Activated CD8-positive, alpha-beta memory T cell treated with anti-CD3 and anti-CD28 coated beads, Interleukin-2, amount 50 U/mL, for 48 hours (primary cell): ENCODE measurements at places on chromosomes 2 and 18.

GRCh38 chr2:141068053-141068682, 1062.6 kb downstream of the LRP1B start:
- no peak for DNase-seq

DNA sequence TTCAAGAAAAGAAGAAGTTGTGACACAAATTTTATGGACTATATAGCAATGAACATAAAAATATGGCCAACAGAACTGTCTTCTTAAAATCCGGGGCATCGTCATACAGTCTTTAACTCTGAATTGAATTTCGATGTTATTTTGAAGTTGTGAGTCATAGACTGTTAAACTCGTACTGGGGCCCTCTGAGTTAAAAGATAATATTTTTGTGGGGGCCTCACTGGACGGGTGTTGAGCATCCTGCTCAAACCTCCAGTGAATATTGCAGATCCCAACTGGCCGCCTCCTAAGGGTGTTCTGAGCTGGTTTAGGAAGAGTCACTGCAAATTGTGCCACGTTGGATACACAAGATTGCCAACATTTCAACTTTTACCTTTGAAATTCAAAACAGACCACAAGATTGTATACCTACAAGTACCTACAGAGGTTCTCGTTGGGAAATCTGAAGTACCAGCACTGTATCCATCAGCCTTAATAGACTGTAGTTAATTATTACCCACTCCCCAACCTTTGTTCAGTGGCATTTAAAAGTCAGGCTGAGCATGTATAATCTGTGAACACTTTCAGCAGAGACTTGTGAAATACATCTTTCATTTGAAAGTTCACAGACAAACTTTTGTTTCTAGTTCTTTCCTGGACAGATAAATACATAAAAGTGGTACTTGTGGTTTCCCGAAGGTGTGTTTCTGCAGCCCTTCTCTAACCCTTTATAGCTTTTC, 27.8 kb downstream of the KLHL23 start:
- no peak for DNase-seq

- DNase-seq, result no peak
These were observed 105.9 kb downstream of the AGAP1 start for GRCh38 chr2:235599596-235600338.

DNA sequence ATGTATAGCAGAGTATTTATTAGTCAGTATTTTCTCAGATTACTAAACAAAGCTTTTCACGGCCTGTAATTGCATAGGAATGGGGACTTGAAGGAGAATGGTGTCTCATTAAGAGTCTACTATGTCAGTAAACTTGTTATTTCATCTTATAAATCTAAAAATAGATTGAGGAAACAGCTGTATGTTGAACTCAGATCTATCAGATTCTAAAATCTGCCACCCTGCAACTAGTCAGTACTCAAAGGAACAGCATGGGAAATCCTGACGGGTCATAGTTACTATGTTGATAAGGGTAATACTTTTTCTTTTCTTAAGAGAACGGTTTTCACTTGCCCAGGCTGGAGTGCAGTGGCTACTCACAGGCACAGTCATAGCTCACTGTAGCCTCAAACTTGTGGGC, 70.2 kb upstream of the EMILIN2 start:
- no peak for DNase-seq

DNA sequence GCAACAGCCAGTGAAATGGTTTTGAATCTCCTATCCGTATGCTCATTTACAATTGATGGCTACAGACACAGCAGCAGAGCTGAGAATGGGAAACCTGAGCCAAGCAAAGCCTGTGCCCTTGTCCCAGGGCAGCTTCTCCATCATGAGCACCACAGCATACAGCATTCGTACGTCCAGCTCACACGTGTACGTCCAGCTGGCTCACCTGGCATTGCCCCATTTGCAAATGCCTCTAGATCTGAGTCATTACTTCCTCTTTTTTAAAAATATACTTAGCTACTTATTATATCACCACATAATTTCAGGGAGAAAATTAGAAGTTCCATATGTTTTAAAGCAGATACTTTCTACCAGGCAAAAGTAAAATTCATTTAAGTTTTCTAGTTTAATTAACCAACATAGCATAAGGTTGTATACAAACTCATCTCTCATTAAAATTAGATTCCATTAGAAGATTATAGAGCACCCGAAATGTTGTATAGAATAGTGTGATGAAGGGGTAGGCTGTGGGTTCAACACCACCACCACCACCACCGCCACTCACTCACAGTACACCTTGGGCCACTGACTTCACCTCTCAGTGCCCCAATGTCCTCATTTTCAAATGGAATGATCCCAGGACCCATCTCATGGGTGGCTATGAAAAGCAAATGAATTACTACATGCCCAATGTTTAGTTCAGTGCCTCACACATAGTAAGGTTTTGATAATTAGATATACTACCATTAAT, 31.4 kb upstream of the TMEM177 start:
- DNase-seq, result no peak

DNA sequence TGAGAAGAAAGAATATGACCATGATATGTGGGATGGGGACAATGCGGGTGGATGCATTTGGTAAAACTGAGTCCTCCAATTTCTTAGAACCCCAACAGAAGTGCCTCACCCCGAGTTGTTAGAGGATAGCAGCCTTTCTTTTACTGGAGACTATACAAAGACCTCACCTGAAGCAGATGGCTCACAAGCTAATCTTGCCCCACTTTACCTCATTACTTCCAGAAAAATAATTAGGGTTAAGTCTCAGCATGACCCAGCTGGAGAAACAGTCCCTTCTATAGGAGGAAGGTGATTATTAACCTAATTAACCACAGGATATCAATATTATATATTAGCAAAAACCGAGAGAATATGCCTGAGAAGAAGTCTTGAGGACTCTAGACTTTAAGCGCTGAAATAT, 128.4 kb downstream of the PDE1A start:
- DNase-seq, result no peak

GRCh38 chr2:76584474-76584873, 873.8 kb upstream of the GCFC2 start:
- no peak for DNase-seq

DNA sequence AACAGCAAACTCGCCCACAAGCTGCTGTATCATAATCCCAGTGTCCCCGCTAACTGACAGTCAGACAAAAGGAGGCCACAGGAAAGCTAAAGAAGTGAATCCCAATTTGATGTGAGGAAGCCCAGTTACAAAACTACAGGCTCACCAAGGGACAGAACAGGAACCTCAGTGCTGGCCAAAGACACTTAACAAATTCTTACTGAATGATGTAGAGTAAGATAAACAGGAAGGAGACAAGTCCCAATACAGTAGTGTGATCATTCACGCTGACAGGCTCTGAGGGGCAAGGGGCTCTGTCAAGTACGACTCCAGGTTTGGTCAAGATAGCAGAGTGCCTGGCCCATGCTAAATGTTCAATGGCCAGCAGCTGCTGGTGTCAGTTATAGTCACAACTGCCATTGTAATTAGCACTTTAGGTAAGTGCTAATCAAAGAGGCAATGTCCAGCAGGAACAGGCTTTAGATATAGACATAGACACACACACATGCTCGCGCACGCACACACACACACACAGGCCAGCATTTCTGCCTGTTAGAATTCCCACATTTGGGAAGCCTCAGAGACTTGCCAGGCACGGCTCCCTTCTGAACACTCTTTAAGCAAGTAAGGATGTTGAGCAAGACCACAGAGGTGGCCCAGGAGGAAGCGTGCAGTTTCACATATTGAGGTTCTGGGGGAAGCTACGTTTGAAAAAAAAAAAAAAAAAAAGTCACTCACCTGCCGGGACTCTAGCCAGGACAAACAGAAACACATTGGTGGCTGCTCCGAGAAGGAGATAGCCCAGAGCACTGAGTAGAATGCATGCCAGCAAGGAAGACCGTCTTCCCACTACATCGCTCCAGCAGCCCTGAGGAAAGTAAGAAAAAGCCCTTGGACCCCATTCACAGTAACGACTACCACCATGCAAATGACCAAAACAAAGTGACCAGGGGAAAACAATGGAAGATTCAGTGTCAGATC, 35.4 kb upstream of the TMEM182 start:
- no peak for DNase-seq

GRCh38 chr2:64707276-64707675, 53.6 kb upstream of the SERTAD2 start:
- DNase-seq, result no peak

GRCh38 chr2:240329778-240330177, 105.7 kb upstream of the GPC1 start:
- no peak for DNase-seq

DNA sequence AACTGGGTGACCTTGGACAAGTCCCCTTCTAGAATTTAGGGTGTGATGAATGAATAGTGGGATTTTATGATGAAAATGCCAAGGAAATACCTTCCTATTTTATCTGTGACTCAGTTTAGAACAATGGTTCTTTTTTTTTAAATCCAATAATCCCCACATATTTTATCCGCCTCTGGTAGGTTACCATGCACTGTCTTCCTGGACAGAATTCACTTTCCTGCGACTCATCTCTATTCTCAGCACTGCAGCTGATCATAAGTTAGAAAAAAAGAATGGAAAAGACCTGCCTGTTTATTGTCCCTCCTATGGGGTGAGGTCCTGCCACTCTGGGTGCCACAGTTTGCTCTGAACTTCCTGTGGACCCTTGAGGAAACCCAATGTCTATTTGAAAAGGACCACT, 73.1 kb downstream of the IRS1 start:
- no peak for DNase-seq

- no peak for DNase-seq
These were observed 4.7 kb downstream of the MYT1L start for GRCh38 chr2:2326068-2327040.

- DNase-seq, result no peak
These were observed 32.4 kb upstream of the ITPRID2 start for GRCh38 chr2:181859123-181859522.

- no peak for DNase-seq
These were observed 202.5 kb downstream of the SLC39A10 start for GRCh38 chr2:195859513-195859912.

- peak; percentile 51 for DNase-seq
These were observed 422.1 kb downstream of the PARD3B start for GRCh38 chr2:204967199-204967960.

GRCh38 chr18:45844938-45845337, 19.5 kb downstream of the SIGLEC15 start:
- DNase-seq, result no peak

- no peak for DNase-seq
These were observed 4.6 kb downstream of the ARL5A start for GRCh38 chr2:151823651-151824050.

DNA sequence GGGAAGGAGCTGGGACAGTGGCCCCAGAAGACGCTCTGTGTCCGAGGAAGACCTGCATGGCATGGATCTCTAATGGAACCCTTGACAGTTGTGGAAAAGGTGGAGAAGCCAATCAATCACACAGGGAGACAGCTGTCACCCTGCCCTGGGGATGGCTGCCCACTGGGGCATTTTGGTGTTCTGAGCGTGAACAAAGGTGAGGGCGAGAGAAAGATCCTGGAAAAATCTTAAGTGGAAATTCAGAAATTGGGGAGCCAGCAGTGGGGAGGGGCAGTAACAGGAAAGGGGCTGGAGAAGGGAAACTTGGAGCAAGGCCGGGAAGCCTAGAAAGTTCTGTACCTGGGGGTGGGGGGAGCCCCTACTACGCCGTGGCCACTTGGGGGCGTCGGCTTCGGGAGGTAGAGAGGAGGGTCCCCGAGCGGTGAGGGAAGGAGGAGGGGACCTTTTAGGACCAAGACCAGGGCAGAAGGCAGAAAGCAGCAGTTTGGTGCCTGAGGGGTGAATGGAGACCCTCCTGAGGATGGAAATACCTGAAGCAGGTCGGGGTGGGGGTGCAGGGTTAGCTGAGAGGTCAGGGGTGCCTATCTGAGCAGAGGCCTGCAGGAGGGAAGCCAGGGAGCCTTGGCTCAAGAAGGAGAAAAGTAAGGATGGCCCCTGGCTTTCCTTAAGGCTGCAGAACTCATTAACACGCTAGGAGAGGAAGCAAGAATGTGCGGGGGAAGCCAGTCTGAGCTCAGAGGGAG, 30.0 kb downstream of the NGEF start:
- no peak for DNase-seq

DNA sequence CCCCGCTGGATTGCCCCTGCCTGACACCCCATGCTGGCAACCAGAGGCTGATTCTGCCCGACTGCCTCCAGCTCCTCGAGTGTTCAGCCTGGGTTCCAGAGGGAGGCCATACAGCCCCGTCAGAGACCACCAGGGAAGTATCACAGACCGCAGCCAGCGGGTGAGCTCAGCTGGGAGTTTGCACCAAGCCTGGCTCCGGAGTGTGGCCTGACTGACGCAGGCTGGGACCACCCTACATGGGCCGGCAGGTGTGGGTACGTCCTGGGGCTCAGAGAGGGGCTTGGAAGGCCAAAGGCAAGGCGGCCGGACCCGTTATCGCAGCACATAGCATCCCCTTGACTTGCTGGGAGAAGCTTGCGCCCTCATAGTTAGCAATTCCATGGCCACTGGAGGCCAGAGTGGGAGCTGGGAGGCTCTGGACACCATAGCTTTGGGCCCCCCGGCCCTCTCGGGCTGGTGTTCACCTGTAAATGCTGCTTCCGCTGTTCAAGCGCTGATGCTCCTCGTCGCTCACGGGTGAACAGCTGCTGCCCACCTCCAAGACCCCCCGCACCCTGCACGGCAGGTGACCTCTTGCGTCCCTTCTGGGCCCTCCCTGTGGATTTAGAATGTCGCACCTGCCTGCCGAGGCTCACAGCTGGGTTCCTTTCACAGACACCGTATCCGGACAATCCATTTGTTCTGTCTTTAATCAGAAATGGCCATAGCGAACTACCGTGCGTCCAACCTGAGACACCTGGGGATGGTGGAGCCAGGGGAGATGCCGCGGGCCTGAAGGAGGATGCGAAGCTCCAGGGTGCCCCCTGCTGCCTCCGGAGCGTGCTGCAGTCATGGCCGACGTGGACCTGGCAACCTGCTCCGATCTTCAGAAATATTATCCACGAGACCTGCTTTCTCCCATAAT, 31.2 kb upstream of the SLC66A3 start:
- DNase-seq, result peak; percentile 90

DNA sequence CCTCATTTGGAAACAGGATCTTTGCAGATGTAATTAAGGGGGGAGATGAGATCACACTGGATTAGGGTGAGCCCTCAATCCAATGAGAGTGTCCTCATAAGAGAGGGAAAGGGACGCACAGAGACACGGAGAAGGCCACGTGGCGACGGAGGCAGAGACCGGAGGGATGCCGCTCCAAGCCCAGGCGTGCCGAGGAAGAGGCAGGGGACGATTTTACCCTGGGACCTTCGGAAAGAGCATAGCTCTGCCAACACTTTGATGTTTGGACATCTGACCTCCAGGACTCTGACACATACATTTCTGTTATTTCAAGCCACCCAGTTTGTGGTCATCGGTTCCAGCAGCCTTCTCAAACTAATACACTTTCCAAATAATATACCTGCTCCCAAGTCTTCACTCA, 84.4 kb upstream of the ZCCHC2 start:
- DNase-seq, result no peak

- no peak for DNase-seq
These were observed 50.0 kb upstream of the ITGA4 start for GRCh38 chr2:181407171-181407570.

DNA sequence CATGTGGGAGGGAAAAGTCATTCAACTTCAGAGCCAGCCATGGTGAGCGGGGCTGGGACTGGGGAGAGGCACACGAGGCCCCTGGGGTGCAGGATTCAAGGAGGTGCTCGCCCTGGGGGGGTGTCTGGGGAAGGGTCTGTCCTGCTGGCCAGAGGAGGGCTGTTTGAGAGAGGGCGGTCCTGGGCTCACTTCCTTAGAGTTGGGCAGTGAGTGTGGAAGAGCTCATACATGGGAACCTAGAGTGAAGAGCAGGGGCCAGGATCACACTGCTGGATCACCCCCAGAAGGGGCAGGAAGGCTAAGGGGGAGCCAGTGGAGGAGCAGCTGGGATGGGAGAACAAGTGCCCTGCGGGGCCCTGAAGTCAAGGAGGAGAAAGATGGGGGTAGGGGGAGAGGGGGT, 6.5 kb downstream of the SH3BP4 start:
- DNase-seq, result no peak
